SK-N-MC (cell line): ENCODE measurements at places on chromosomes 4 and X.

- no peak for DNase-seq
Observed at GRCh38 chrX:153989973-153990655, 17.6 kb downstream of the TMEM187 start.

GRCh38 chr4:48570646-48571220 is 80.7 kb downstream of the ZAR1 start:
- no peak for DNase-seq

GRCh38 chr4:86484241-86484640 is 109.9 kb upstream of the PTPN13 start:
- no peak for DNase-seq

DNA sequence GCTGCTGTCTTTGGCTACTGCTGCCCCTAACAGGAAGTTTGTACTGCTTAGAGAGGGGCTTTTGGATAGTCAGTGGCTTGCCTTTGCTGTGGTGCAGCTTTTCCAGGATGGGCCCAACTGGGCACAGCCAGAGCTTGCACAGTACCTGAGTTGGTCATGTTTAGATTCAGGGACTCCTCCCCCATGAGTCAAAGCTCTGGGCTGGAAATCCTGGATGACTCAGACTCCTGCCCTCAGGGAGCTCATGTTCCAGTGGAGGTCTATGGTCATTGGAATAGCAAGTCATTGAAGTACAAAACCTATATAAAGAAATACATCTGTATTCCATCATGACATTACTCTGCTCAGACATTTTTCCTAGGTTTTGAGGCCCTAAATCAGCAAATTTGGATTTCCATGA is 66.7 kb upstream of the PJA1 start:
- DNase-seq: no peak

- no peak for DNase-seq
Observed at GRCh38 chr4:188266386-188266785, 127.1 kb downstream of the TRIML1 start.

- no peak for DNase-seq
Observed at GRCh38 chr4:68714400-68714799, 43.9 kb upstream of the UGT2B15 start.

DNA sequence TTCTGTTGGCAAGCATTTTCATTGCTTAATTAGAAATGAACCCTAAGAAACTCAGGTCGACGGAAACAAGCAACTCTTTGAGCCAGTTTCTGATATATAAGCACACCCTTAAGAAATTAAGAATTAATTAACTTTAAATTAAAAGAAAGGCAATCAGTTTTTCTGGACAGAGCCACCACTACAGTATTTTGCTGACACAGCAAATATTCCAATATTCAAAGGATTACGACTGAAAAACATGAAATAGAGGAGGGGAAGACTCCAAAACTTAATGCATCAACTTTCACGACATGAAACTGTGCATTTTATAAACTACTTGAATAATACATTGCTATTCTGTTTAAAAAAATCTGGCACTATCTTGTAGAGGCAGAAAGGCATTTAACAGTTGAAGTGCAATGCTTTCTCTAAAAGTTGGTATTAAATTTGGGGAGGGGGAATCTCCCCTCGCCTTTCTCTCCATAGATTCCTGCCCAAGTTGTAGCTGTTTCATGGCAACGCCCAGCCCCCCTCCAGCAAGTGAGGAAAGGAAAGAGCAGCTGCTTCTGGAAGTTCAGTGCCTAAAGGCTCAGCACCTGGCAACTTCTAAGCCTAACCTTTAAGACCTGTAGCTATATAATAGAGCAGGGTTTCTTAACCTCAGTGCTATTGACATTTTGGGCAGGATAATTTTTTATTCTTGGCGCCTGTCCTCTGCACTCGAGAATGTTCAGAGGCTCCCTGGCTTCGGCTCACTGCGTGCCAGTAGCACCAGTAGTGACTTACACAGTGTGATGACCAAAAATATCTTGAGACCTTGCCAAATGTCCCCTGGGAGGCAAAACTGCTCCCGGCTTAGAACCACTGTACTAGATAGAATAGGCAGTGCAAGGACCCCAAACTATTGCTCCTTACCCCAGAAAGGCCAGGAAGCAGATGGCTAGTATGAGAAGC is 6.7 kb upstream of the ZCCHC18 start:
- DNase-seq: no peak

GRCh38 chr4:68148800-68149685 is 19.4 kb upstream of the TMPRSS11F start:
- no peak for DNase-seq

DNA sequence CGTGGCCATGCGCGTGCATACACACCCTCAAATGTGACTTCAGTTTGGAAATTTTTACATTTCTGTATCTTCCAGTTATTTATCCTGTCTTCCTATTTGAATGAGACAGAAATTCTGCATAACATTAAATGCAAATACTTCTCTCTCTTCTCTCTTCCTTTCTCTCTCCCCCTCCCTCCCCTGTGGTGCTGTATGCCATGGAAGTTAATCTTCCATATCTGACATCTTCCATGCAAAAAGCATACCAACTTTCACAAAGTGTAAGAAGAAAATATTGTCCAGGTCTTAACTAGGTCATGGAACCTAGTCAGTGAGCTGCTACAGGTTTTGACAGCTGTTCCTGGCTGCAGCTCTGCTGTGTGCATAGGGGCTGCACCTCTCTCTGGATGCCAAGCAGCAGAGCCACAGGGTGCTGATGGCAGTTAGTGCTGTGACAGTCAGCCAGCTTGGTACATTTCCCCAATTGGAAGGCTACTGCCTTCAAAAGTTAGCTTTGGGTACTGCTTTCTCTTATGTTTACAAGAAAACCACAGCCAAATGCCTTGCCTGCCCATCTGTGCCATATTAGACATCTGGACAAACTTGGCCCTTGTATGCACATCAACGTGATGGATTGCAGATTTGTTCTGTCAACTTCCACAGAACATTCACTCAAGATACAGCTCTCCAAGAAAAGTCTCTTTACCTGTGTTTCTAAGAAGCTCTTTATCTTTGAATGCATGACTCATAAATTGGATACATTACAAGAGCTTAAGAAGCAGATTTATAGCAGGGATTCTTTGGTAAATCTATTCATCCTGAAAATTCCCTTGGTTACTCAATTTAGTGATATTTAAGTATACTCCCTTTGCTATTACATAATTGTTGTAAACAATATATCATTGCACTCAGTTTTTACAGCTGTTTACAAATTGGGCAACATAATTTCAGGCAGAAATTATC is 623.8 kb downstream of the EPHA5 start:
- no peak for DNase-seq

DNA sequence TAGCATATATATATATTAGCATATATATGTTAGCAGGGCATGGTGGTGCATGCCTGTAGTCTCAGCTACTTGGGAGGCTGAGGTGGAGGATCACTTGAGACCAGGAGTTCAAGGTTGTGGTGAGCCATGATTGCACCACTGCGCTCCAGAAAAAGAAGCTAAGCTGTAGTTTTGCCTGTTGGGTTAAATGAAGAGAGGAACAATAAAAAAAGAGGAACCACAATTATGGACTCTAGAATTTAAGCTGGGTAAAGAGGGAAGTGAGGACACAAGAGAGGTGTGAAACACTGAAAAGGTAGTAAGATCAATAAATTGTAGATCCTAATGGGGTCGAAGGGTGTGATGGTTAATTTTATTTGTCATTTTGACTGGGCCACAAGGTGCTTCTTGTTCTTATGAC is 40.5 kb upstream of the HSD17B10 start:
- DNase-seq: no peak

DNA sequence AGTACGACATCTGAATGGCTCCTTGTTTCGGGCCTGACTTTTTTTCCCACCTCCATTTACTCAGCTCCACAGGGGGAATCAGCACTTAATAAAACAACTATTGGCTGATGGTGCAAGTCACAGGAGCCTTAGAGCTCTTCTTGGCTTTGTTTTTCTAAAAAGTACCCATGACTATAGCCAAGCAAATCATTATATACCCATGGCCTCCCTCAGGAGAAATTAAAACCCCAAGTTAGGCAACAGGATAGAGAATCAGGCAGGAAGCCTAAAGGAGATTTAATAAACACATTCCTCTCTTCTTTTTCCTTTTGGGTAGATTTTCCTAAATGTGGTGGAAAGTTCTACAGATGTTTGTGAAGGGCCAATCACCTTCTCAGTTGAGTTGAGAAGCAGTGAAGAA is 91.9 kb upstream of the RBPJ start:
- DNase-seq: no peak

- no peak for DNase-seq
Observed at GRCh38 chr4:152935143-152935542, 980 bp upstream of the FHDC1 start.

DNA sequence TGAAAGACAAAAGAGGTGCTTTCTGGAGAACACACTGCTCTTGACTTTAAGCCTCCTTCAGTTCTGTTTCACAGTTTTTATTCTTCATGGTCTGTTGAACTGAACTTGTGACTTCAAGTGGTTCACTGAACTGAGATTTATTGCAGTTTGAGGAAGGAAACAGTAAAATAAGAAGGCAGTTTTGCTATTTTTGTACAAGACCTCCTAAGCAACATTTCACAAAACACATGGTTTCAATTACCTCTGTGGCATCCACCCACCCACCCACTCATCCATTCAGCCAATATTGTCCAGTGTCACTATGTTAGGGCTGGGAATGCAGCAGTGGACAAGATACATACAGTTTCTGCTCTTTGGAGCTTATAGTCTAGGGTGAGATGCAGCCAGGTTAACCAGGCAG is 131.3 kb downstream of the IL1RAPL2 start:
- no peak for DNase-seq

GRCh38 chr4:165874791-165875371 is 1.8 kb downstream of the TLL1 start:
- no peak for DNase-seq

GRCh38 chrX:2504706-2505332 is 4.0 kb upstream of the DHRSX start:
- no peak for DNase-seq

- DNase-seq: no peak
Observed at GRCh38 chr4:88054901-88055300, 47.5 kb downstream of the PKD2 start.

GRCh38 chr4:4820739-4821138 is 38.7 kb upstream of the MSX1 start:
- no peak for DNase-seq

GRCh38 chrX:140563893-140564292 is 59.0 kb upstream of the SOX3 start:
- no peak for DNase-seq

- no peak for DNase-seq
Observed at GRCh38 chrX:136322064-136322463, 21.3 kb downstream of the ADGRG4 start.

GRCh38 chr4:4477391-4477790 is 64.5 kb downstream of the STX18 start:
- no peak for DNase-seq

DNA sequence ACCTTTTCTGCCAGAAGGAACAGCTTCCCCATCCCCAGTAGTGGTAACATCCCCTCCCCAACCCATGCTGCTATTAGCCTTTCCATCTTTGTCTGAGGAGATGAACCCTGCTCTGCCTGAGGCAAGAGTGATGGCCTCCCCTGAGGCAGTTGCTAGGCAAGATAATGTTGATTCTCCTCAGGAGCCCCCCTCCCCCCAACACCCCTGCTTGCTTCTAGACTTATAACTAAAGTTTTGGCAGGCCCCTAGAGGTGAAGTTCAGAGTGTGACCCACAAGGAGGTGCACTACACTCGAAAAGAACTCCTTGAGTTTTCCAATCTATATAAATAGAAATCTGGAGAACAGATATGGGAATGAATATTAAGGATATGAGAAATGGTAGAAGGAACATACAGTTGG is 962.5 kb downstream of the ADGRL3 start:
- no peak for DNase-seq

GRCh38 chrX:29470030-29470429 is 745.3 kb upstream of the MAGEB2 start:
- DNase-seq: no peak

DNA sequence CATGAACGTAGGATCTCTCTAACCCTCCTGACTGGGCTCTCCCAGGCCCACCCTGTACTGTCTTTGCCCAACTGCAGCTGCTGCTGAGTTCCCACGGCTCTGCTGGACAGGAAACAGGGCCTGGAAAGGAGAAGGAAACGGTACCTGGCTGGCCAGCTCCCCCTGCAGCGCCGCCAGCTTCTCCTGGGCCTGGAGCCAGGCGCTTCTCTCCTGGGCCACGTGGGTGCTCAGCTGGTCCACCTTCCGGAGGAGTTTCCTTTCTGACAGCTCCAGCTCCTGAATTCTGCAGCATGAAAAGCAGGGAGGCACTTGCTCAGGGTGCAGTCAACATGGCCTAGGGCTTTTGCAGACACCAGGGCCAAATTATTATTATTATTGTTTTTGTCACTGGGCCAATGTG is 6.5 kb downstream of the C4orf50 start:
- no peak for DNase-seq

DNA sequence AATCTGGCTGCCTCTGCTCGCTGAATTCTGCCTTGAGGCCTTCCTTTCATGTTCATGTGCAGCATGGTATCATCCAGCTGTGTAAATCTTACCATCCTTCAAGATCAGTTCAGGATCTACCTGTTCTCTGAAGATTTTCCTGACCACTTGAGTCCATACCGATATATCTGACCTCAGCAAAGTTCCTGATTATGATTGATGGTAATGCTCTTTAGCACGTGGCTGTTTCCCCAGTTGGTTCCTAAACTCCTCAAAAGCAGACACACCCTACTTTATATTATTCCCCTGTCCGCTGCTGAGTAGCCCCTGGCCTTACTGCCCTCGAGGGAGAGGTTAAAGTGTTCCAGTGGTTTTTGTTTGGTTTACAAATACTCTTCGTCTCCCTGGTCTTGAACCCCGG is 20.0 kb downstream of the GALNT7 start:
- no peak for DNase-seq

DNA sequence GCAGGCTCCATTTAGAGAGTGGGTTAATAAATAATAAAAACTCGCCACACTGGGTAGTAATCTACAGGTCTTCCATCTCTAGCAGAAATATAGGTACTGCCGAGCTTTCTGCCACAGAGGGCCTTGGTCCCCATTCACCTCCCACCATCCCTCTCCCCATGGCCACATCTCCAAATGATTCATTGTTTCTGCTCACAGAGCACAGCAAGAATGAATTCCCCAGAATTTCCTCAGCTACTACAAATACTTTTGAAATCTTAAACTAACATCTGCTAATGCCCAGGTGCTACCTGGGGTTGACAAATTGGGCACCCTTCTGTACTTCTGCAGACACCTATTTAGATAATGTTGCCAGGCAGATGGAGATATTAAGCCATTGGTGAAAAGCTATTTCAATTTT is 5.1 kb downstream of the PHEX start:
- DNase-seq: no peak

- DNase-seq: no peak
Observed at GRCh38 chr4:182240161-182241130, 2.8 kb upstream of the TENM3 start.

- DNase-seq: no peak
Observed at GRCh38 chrX:54442790-54443189, 2.6 kb downstream of the TSR2 start.
